ENCODE measurements at places on chromosomes 11 and 22.
A peak's percentile ranks its signal among the peaks of the same experiment; 100 is the strongest.

DNA sequence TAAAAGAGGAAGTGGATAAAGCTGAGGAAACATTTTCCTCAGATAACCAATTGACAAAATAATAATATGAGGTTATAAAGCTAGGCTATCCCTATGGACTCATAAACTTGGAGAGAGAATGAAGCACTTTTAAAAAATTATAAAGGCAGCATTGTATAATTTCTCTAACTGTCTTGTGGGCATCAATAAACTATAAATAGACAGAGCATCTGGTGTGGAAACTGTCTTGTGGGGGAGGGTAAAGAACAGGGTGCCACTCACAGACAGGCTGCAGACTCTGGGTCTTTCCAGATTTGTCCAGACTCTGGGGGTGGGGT is 333.5 kb downstream of the BUD13 start:
- DNase-seq: no peak
- no peaks in the 10 kb centered on the region for H3K4me1 ChIP-seq
- no peaks in the 10 kb centered on the region for H3K36me3 ChIP-seq
- H3K27ac ChIP-seq: no peak overlapping the region
- no peaks in the 10 kb centered on the region for H3K27me3 ChIP-seq
- H3K4me3 ChIP-seq: no peak overlapping the region

DNA sequence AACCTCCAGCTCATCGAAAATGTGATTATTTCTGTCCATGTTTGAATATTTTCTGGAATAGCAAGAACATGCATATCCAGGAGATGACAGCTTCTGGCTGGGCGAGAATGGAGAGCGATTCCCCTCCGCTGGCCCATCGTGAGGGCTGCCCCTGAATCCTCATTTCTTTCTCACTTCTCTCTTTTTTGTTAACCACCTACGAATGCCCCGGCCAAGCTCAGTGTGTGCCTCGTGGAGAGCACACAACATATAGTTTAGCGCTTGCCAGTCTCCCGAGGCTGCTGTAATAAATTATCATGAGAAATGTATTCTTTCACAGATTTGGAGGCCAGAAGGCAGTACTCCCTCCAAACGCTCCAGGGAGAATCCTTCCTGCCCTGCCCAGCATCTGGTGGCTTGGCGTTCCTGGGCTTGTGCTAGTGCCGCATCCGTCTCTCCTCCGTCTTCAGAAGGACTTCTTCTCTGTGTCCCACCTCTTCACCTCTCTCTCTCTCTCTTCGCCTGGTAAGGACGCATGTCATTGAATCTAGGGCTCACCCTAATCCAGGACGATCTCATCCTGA is 1306.0 kb downstream of the TBC1D22A start:
- H3K4me3 ChIP-seq: no peak overlapping the region
- peaks cover 12% of the 10 kb centered on the region for H3K27me3 ChIP-seq
- no peak for DNase-seq
- H3K36me3 ChIP-seq: no peaks in the 10 kb centered on the region

DNA sequence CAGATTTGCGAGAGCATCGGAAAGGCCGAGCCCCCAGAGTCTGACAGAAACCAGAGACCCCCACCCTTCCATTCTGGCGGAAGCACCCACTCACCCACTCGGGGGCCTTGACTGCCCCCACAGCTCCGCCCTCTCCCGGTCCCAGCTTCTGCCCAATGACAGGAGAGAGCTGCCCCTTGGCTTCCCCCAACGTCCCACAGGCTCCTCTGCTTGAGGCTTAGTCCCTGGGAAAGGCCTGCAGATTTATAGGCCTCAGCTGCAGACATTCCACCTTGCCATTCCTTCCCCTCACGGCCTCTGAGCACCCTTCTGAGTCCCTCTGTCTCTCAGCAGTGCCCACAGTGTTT is 125.0 kb upstream of the NCAM1 start:
- no peak overlapping the region for H3K27ac ChIP-seq
- H3K36me3 ChIP-seq: no peaks in the 10 kb centered on the region
- no peak overlapping the region for H3K4me3 ChIP-seq

DNA sequence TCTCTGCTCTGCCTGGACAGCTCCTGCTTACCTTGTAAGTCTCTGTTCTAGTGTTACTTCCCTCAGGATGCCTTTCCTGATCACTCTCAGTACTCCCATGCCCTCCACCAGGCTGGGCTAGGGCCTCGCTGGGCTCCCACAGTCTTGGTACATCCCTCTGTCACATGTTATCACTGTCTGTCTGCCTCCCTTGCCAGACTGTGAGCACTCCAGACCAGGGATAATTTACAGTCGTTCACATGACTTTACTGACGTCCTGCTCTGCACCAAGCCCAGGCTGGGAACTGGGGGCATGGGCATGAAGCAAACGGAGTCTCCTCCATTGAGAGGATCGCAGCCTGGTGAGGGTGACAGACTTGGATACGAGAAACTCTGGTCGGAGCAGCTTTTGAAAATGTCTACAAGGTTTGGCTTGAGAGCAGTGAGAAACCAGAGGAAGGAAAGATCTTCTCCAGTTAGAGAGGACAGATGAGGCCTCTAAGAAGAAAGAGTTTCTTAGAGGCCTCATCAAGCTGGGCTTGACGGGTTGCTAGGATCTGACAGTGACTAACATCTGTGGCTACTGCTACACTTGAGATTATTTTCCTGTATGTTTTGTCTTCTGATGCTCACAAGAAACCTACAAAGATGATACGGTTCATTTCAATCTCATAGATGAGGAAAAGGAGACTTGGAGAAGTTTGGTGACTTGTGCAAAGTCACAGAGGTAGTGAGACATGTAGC is 12.5 kb downstream of the USP35 start:
- H3K27ac ChIP-seq: peak overlapping the region; percentile 46
- H3K4me3 ChIP-seq: peak overlapping the region; percentile 35
- DNase-seq: no peak
- no peaks in the 10 kb centered on the region for H3K27me3 ChIP-seq
- H3K4me1 ChIP-seq: peaks cover 33% of the 10 kb centered on the region

GRCh38 chr11:78350091-78350645 is 67.5 kb downstream of the GAB2 start:
- H3K4me3 ChIP-seq: peak overlapping the region; percentile 70
- H3K27me3 ChIP-seq: peaks cover 11% of the 10 kb centered on the region
- H3K4me1 ChIP-seq: peaks cover 19% of the 10 kb centered on the region
- peaks cover 16% of the 10 kb centered on the region for H3K36me3 ChIP-seq
- DNase-seq: no peak
- peak overlapping the region; percentile 79 for H3K27ac ChIP-seq

- no peak overlapping the region for H3K4me3 ChIP-seq
- DNase-seq: no peak
- no peak overlapping the region for H3K27ac ChIP-seq
- H3K36me3 ChIP-seq: peaks cover 23% of the 10 kb centered on the region
- H3K4me1 ChIP-seq: peaks cover 16% of the 10 kb centered on the region
Observed at GRCh38 chr11:73752903-73753302, 8.0 kb downstream of the RAB6A start.

- H3K36me3 ChIP-seq: no peaks in the 10 kb centered on the region
- DNase-seq: no peak
- no peak overlapping the region for H3K4me3 ChIP-seq
- peaks cover 28% of the 10 kb centered on the region for H3K4me1 ChIP-seq
- H3K27me3 ChIP-seq: peaks cover 7% of the 10 kb centered on the region
Observed at GRCh38 chr11:121652971-121653370, 200.2 kb upstream of the SORL1-AS1 start.

- H3K36me3 ChIP-seq: no peaks in the 10 kb centered on the region
- no peak overlapping the region for H3K4me3 ChIP-seq
- H3K27ac ChIP-seq: no peak overlapping the region
- no peaks in the 10 kb centered on the region for H3K4me1 ChIP-seq
- no peak for DNase-seq
Observed at GRCh38 chr11:110184456-110184855, 91.3 kb downstream of the ZC3H12C start.

DNA sequence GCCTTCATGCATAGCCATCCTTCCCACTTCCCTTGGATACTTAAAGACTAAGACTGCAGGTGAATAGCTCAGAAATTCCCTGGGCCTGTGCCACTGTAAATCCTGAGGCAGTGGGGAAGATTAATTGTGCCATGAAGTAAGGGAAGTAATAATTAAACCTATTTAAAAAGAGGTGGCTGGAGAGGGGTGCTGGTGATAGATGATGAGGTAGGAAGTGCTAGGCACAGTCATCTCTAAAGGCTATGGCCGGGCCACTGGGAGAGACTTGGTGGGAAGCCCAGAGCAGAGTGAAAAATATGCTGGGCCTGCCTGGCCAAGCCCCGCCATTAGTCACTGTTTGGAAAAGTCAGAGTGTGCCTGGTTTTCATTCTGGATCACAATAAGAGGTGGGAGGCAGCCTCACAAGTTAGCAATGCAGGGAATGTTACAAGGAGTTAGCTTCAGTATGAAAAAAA is 197.2 kb upstream of the PITPNB start:
- H3K27me3 ChIP-seq: no peaks in the 10 kb centered on the region
- no peak for DNase-seq

GRCh38 chr22:31509061-31509762 is 12.9 kb downstream of the SFI1 start:
- no peak overlapping the region for H3K4me3 ChIP-seq
- no peak for DNase-seq
- H3K27me3 ChIP-seq: no peaks in the 10 kb centered on the region
- no peak overlapping the region for H3K27ac ChIP-seq
- peaks cover 58% of the 10 kb centered on the region for H3K36me3 ChIP-seq

- H3K27ac ChIP-seq: no peak overlapping the region
- H3K27me3 ChIP-seq: no peaks in the 10 kb centered on the region
- no peak overlapping the region for H3K4me3 ChIP-seq
- DNase-seq: no peak
- H3K36me3 ChIP-seq: no peaks in the 10 kb centered on the region
- no peaks in the 10 kb centered on the region for H3K4me1 ChIP-seq
Observed at GRCh38 chr22:42693055-42693762, 27.5 kb downstream of the A4GALT start.

DNA sequence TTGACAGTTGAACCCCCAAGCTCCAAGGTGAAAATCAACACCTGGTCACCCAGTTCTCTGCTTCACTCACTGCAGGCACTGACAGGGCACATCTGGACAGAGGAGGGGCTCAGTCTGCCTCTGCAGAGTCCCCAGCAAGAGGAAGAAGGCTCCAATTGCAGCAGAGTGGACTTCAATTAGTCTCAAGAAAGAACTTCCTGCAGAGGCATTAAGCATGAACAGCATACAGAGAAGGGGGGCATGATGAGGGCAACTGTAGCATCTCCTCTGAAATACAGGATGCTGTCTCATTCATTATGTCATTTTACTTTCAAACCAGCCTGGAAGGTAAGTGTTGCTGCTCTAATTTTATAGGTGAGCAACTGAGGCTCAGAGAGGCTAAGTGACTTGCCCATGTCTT is 11.1 kb downstream of the GDPD5 start:
- no peaks in the 10 kb centered on the region for H3K36me3 ChIP-seq
- peaks cover 31% of the 10 kb centered on the region for H3K4me1 ChIP-seq
- peaks cover 4% of the 10 kb centered on the region for H3K27me3 ChIP-seq
- no peak overlapping the region for H3K27ac ChIP-seq
- DNase-seq: no peak
- no peak overlapping the region for H3K4me3 ChIP-seq

- DNase-seq: no peak
- no peak overlapping the region for H3K27ac ChIP-seq
- H3K36me3 ChIP-seq: no peaks in the 10 kb centered on the region
- no peak overlapping the region for H3K4me3 ChIP-seq
Observed at GRCh38 chr11:79538775-79539174, 97.9 kb upstream of the TENM4 start.

DNA sequence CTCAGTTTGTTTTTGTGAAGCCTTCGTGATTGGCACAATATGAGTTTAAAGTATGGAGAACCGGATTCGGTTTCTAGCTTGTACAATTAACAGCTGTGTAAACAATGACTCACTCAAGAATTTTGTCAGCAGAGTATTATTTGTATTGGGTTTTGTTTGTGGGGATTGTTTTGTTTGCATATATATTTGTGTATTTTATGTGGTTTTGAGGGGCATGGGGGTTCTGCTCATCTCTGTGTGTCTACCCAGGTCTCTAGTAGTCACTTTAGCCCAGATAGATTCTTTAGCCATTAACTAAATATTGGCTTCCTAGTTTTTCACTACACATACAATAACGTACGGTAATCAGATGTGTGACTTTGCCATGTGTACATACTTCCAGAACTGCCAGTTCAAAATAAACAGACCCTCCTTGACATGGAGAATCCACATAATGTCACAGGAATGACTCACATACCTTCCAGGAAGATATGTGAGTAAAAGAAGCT is 7.5 kb upstream of the MS4A7 start:
- DNase-seq: no peak
- no peak overlapping the region for H3K4me3 ChIP-seq
- no peaks in the 10 kb centered on the region for H3K4me1 ChIP-seq
- H3K36me3 ChIP-seq: no peaks in the 10 kb centered on the region
- H3K27me3 ChIP-seq: peaks cover 11% of the 10 kb centered on the region

GRCh38 chr11:109526061-109526460 is 104.1 kb downstream of the C11orf87 start:
- no peak for DNase-seq
- no peaks in the 10 kb centered on the region for H3K27me3 ChIP-seq
- H3K36me3 ChIP-seq: no peaks in the 10 kb centered on the region
- H3K4me3 ChIP-seq: no peak overlapping the region
- no peaks in the 10 kb centered on the region for H3K4me1 ChIP-seq

GRCh38 chr22:29344137-29344536 is 28.6 kb upstream of the RASL10A start:
- no peak overlapping the region for H3K4me3 ChIP-seq
- H3K27me3 ChIP-seq: no peaks in the 10 kb centered on the region
- peaks cover 1% of the 10 kb centered on the region for H3K4me1 ChIP-seq
- DNase-seq: no peak
- no peak overlapping the region for H3K27ac ChIP-seq

- H3K27ac ChIP-seq: no peak overlapping the region
- no peaks in the 10 kb centered on the region for H3K4me1 ChIP-seq
- H3K36me3 ChIP-seq: no peaks in the 10 kb centered on the region
- DNase-seq: no peak
Observed at GRCh38 chr22:32823024-32823730, 21.7 kb downstream of the TIMP3 start.

GRCh38 chr11:44885065-44885810 is 65.4 kb downstream of the TP53I11 start:
- H3K27ac ChIP-seq: no peak overlapping the region
- no peaks in the 10 kb centered on the region for H3K36me3 ChIP-seq
- H3K4me3 ChIP-seq: no peak overlapping the region
- peaks cover 7% of the 10 kb centered on the region for H3K27me3 ChIP-seq
- DNase-seq: no peak

- no peak overlapping the region for H3K4me3 ChIP-seq
- no peaks in the 10 kb centered on the region for H3K4me1 ChIP-seq
- H3K27me3 ChIP-seq: no peaks in the 10 kb centered on the region
- no peaks in the 10 kb centered on the region for H3K36me3 ChIP-seq
- no peak overlapping the region for H3K27ac ChIP-seq
Observed at GRCh38 chr11:121810291-121810690, 305.7 kb downstream of the BLID start.

- H3K4me3 ChIP-seq: no peak overlapping the region
- peaks cover 5% of the 10 kb centered on the region for H3K4me1 ChIP-seq
- no peak overlapping the region for H3K27ac ChIP-seq
- no peak for DNase-seq
Observed at GRCh38 chr11:3224401-3225057, 5.9 kb upstream of the MRGPRG start.
